ENCODE measurements at places on chromosomes 4 and X. TPM values are rescaled to one million over a fixed set of nuclear protein-coding genes. Genes with fewer than 3 reads are reported as not detected.

- no peak for DNase-seq
Measured at GRCh38 chr4:36439556-36439955, 158.1 kb downstream of the DTHD1 start.

DNA sequence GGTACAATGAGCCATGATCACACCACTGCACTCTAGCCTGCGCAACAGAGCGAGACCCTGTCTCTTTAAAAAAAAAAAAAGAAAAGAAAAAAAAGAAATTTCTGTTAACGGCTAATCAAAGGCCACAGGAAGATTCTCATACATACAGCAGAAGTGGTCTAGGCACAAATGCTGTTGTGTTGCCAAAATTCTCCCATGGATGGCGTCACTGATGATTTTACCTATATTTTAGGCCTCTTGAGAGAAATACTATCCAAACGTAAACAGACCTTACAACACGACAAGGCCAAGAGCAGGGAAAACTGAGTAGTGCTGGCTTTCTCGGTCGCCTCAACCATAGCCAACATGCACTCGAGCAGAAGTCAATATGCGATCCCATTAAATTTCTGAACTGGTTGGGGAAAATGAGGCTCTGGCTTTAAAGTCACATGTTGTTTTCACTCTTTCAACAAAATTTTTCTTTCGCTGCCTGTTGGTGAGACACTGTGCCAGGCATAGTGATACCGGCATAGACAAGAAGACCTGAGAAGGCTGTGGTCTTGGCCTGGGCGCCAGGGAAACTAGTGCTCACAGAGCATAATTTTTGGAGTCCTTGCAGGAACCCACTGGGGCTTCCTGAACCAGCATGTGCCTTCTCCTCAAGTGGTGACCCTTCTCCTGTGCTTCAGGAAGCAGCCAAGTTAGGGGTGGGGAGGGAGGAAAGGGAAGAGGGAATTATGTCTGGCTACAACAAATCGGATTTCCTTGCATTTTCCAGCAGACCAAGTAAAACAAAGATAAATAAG is 20.6 kb downstream of the SH3KBP1 start:
- no peak for DNase-seq

GRCh38 chr4:121057466-121057922 is 14.8 kb downstream of the NDNF start:
- no peak for DNase-seq

Gene CNKSR2
- 0.06 TPM for polyA plus RNA-seq

GRCh38 chrX:9681422-9681821 is 84.2 kb downstream of the GPR143 start:
- no peak for DNase-seq

- DNase-seq = no peak
Measured at GRCh38 chr4:157048248-157048647, 27.7 kb upstream of the GLRB start.

DNA sequence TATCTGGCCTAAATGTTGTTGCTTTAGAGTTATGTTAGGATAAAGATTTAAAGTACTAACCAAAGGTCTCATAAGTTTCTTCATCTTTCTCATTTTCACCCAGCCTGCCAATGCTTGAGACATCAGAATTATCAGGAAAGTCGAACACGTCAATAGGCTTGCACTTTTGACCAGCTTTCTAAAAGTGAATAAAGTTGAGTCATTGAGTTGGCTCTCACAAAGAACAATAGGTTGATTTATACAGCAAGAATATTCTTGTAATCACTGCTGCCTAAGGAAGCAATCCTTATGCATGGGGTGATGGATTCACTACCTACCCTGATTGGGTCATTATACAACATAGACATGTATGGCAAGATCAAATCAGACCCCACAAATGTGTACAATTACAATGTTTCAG is 5.0 kb downstream of the CENPU start:
- no peak for DNase-seq
